ENCODE measurements at places on chromosomes 7 and 10.

DNA sequence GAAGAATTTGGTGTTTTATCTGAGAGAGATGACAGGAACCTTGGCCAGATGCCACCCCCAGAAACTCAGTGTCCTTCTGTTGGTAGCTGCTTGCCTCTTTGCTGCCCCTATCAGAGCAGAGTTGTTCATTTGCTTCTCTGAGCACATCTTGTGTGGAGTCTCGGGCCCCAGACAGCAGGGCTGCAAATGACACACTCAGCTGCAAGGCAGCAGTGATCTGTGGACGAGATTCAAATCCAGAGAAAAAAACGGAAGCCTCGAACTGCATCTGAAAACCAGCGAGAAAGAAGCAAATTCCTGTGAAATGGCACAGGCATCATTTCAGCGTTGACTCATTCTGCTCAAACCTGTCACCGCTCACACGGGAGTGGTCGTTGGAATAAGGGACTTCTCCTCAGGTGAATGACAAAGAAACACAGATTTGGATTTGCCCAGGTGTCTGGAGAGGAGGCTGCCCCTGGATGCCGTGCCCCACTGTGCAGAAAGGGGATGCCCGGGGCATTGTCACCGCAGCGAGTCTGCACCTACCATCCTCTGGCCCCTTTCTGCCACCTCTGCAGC, 144.7 kb downstream of the PFKFB3 start:
- no peak for DNase-seq

DNA sequence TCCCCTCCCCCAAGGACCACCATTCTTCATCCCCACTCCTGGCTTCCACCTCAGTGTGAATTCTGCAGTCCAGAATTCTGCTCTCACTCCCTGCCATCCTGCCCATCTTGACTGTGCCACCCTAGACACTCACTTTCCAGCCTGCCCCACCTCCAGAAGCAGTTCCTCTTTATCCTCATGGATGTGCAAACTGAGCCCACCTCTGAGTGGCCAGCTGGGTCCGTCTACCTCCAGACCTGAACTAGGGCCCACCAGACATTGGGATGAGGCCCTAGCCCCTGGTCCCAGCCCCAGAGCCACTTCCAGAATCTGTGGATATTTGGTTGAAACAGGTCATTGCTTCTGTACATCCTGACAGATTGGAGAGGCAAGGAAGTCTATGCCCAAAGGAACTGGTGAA, 58.5 kb downstream of the GRID1 start:
- DNase-seq: no peak

DNA sequence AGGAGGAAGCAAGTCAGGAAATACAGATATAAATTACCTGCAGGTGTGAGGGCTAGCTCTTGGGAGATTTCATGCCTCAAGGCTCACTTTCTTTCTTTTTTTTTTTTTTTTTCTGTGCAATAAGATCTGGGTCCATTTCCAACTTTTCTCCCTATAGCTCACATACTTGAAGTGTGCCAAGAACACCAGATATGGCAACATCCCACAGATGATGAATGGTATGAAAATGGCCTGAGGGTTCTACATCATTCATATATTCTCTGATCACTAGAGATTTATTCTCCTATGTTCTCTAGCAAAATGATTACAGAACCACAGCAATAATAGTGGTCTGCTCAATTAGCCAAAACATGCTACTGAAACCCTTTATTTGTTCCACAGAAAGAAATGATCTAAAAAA, 117.2 kb downstream of the LRRTM3 start:
- DNase-seq: no peak

- DNase-seq: no peak
Observed at GRCh38 chr7:111115966-111116365, 25.0 kb downstream of the LRRN3 start.

- peak; percentile 64 for DNase-seq
Observed at GRCh38 chr7:151428378-151429236, 11.3 kb downstream of the CRYGN start.

GRCh38 chr7:61576-62360, 130.6 kb upstream of the FAM20C start:
- no peak for DNase-seq

DNA sequence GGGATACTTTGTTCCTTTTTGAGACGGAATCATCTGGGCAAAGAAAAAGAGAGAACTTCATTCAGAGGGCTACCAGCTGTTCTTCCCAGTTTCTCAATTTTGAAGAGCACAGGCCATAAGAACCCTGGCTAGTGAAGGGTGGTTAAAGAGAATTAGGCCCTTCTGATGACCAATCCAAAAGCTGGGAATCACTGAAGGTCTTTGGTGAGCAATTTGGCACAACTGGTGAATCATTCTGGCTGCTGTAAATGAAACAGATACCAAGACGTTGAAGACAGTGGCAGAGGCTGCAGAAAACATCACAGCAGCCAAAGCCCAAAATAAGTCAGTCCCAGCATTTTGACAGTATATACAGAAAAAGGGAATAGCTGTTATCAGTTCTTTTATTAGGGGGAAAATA, 5.1 kb downstream of the RAPGEF5 start:
- DNase-seq: no peak

GRCh38 chr10:48657416-48657815, 27.3 kb upstream of the WDFY4 start:
- no peak for DNase-seq

DNA sequence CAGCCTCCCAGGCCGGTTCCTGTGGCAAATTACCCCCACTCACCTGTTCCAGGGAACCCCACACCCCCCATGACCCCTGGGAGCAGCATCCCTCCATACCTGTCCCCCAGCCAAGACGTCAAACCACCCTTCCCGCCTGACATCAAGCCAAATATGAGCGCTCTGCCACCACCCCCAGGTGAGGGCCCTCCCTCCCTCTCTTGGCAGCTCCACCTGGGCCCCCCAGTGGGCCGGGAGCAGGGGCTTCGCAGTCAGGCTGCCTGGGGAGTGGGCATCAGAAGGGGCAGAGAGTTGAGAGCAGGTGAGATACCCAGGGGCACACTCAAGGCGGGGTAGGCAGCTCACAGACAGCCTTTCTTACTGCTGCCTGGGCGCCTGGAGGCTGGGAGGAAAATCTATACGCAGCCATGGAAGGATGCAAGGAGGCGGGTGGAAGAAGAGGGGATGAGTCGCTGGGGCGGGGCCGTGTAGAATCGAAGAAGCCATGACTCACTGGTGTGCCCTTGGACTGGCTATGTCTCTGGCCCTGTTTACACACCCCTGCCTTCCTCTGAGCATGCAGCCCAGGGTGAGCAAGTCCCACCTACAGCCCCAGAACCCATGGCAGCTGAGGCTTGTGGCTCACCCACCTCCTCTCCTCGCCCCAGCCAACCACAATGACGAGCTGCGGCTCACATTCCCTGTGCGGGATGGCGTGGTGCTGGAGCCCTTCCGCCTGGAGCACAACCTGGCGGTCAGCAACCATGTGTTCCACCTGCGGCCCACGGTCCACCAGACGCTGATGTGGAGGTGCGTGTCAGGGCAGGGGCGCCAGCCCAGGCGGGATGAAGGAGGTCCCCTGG, 48.6 kb upstream of the PPIF start:
- DNase-seq: no peak

DNA sequence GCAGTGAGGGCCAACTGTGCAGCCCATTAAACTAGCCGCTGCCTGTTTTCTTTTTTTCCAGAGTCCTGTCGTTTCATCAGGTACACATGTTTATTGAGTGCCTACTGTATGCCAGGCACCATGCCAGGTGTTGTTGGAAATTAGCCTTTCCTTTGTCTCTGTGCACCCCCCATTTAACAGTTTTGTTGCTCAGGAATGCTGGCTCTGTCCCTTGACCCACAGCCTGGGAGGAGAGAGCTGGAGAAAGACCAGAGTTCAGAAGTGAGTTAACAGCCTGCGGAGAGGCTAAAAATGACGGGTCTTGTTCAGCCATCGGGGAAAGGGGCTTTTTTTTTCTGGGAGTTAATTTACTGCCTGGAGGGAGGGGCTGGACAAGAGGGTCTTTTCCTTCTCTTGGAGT, 1.3 kb downstream of the LRMDA start:
- DNase-seq: no peak

- DNase-seq: peak; percentile 64
Observed at GRCh38 chr10:24723386-24723787, 300 bp downstream of the ARHGAP21 start.

GRCh38 chr10:77075926-77076325, 561.7 kb downstream of the KCNMA1 start:
- no peak for DNase-seq

DNA sequence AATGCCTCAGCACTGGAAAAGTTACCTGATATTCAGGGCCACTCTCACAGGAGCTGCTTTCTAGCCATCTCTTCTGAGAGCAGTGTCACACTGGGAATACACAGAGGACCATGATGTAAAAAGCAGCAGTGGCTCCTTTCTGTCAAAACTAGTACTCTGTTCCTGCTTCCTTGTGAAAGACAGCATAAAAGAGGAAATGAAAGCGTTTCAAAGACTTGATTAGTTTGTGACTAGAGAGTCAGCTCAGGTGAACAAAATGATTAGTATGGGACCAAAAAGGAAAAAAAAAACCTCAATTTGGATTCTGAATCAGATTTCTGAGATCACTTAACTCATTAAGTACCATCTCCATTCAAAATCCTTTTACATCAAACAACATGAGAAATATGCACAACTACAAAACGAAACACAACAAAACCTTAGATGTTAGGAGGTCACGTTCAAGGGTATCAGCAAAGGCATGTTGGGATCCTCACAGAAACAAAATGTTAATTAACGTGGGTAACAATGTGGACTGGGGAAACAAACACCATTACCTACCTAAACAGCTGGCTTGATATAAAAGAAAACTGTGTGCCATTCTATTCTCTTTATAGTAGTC, 103.7 kb downstream of the MACC1 start:
- no peak for DNase-seq

DNA sequence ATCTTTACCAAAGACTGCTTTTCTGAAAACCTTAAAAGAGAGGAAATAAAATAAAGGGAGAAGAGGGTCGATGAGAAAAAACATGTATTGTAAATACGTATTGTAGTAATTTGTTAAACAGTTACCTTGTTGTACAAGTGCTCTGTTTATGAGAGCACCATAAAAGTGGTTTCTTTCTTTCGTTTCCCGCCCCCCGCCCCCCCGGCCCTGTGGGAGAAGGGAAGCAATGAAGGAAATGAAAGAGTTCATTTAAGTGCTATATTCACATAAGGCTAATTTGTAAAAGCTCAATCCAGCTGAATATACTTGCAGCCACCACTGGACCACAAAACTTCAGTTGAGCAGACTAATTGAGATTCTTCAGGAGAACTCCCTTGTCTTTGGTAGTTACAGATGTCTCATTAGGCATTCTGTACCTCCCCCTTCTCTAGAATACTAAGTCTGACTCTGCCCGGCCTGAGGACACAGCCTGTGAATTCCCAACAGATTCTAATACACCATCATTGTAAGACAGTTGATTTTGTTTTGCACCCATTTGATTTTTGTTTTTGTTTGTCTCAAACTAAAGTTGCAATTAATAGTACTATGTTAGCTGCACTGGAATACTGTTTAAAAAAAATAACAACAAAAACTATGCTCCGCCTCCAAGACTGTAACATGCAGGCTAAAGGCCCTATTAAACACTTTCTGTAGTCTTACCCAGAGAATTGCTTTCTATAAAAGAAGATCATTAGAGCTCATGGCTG, 124.9 kb downstream of the ARHGAP12 start:
- peak; percentile 18 for DNase-seq

DNA sequence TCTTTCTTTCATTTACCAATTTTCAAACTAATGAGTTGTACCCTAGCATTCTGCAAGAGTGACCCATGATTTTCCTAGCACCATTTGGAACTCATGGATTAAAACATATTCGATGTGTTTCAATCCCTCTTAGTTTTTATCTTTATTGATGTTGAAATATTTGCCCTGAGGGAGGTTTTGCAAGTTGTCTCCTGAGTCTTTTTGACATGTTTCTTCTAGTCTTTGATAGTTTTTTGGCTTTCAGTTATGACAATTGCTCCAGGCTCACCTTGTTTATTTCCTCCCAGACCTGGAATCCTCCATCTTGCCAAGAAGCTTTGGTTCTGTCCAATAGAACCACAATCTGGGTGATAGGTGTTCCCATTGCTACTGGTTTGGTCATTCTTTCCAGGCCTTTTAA, 327.8 kb downstream of the WDR11 start:
- DNase-seq: no peak

All from neuronal stem cell (in vitro differentiated cells).